ENCODE measurements at places on chromosomes 7 and 10.

DNA sequence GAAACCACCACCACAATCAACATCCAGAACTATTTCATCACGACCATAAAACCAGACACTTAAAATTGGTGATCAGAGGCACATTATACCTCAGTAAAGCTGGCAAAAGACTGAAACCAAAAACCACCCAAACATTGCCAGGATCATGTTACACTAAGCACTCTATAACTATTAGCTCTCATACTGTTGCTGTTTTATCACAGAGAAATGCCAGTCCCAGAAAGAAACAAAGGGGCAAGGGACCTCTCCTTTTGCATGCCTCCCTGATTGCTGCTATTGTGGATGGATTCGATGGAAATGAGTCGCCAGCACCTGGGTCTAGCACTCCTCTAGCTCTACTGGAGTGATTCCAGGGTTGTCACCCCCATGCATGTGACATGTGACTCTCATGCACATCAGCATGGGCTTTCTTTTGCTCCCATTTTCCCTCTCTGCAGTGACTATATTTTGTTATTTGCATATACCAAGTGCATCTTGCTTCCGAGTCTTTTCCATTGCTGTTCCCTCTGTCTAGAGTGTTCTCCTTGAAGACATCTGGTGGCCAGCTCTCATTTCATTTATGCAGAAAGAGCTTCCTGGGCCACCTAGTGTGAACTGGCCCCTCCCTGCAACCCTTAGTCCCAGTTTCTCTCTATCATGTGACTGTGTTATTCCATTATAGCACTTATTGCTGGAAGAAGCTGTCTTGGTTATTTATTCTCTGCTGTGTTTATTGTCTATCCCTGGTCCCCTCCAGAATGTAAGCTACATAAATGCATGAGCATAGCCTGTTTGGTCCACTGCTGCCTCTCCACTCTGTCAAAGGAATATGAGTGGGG is 300.6 kb downstream of the PLXNA4 start:
- DNase-seq, result no peak

GRCh38 chr10:78211561-78212051 is 177.9 kb downstream of the RPS24 start:
- peak; percentile 75 for DNase-seq

DNA sequence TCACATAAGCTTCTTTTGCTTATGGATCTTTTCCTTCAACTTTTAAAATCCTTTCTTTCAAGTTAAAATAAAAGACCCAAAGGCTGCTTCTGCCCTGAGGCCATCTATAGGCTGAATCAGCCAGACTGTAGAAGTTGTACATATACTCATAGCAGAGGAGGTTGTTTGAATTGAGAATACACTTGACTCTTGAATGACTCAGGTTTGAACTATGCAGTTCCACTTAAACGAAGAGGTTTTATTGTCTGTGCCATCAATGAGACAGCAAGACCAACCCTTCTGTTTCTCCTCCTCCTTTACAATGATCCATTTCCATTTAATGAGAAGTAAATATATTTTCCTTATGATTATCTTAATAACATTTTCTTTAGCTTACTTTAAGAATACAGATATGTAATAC is 5.8 kb downstream of the ZNF365 start:
- DNase-seq, result no peak

- no peak for DNase-seq
These were observed 79.6 kb downstream of the ARL5B start for GRCh38 chr10:18738835-18739234.

GRCh38 chr10:72946963-72947362 is 7.6 kb downstream of the PLA2G12B start:
- no peak for DNase-seq

- no peak for DNase-seq
These were observed 99.5 kb downstream of the HIP1 start for GRCh38 chr7:75639071-75639885.

- no peak for DNase-seq
These were observed 48.4 kb downstream of the GATA3 start for GRCh38 chr10:8102708-8103401.

DNA sequence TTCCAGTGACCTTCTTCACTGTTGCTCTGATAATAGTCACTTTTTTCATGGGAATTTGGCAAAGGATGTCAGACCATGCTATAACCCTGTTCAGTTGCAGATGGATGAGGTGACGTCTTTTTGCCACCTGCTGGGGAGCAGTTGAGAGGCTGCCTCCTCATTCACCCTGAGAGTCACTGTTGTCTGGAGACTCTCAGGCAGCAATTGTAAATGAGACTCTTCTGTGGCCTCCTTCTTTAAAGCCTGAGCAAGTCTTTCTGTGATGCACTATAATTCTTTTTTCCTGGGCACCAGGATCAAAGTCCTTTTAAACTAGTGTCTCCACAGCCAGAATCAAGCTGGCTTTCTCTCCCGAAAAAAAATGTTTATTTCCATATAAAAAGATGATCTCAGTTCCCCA is 345.1 kb downstream of the ARL4A start:
- no peak for DNase-seq

GRCh38 chr7:92835261-92835850 is 1.0 kb downstream of the CDK6 start:
- peak; percentile 68 for DNase-seq

GRCh38 chr10:14611968-14612693 is 162.6 kb downstream of the FAM107B start:
- DNase-seq, result no peak

GRCh38 chr7:4133491-4134044 is 548.5 kb upstream of the FOXK1 start:
- no peak for DNase-seq

GRCh38 chr10:119540038-119540437 is 2.5 kb downstream of the RGS10 start:
- no peak for DNase-seq

GRCh38 chr10:18236756-18237155 is 96.5 kb downstream of the CACNB2 start:
- no peak for DNase-seq

DNA sequence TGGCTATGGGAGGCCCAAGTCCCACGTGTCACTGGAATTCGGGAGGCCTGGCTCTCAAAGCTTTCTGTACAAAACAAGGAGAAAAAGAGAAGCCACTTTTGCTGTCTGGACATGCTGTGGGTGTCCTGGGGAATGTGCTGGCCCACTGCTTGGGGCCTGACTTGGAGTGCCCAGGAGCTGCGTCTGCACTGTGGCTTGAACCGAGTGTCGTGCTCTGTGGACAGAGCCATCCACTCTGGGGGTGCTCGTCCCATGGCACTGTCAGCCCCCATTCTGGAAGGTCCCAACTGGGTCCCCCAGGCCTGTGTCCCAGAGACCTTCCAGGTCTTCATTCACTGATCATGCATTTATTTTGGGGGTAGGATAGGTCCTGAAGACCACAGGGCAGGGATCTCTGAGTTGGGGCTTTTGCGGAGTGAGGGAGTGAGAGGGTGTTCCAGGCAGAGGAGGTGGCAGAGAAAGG is 138.0 kb downstream of the LHPP start:
- DNase-seq, result no peak

GRCh38 chr10:24382979-24383663 is 174.2 kb downstream of the KIAA1217 start:
- no peak for DNase-seq

DNA sequence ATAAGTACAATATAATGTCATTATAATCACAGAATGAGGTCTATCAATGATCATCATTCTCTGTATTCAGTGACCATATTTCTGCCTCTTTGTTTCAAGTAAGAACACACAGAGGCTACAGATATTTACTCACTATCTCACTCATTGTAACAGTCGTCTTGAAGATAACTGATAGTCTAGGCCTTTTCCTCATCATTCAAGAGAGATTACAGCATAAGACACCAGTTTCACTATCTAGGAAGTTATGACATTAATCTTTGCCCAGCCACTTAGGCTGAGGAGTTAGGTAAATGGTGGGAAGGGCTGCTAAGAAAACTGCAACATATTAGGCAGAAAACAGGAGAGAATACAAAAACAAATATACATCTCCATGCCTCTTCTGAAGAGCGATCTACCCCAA is 125.3 kb downstream of the CHCHD3 start:
- no peak for DNase-seq

DNA sequence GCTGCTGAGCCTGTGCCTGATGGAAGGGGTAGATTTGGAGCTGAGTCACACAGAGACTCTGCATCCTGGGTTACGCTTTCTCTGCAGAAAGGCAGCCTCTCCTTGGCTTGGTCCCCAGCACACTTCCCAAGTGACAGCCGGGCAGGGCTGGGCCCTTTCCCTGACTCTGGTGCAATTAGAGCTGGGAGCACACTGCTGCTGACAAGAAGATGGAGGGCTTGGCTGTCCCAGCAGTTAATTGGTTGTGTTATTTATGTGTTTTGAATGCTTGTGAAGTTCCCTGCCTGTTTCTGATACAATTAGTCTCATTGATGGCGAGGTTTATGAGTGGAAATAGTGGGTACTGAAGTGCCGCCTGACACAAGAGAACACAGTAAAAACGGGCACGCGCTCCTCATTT is 123.6 kb downstream of the TCERG1L start:
- no peak for DNase-seq

DNA sequence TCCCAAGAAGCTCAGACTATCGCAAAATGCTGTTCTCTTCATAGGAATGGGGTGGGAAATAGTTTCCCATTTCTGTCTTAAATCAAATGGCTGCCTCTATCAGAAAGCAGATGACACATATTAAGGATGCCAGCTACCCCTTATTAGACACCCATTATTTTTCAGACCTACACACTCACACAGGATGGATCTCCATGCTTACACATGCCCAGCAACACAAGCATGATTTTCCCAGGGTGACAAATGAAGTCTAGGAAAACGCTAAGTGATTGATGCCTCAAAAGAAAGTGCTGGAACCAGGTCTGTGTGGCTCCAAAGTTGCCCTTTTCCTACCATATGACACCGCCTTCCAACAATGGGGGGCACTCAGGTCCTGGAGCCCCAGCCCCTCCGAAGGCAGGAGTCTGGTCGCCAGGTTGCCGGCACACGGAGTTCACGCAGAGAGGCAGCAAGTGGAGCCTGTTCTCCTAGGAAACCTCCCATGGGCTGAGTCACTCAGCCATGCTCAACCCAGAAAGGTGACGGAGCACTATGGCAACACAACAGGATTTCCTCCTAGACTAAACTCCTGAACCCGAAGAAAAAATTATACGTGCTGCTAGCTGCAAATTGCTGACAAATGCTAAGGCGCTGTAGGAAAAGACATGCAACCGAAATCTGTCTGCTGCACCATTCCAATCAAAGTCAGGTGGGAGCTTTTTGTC is 19.8 kb downstream of the VOPP1 start:
- no peak for DNase-seq

DNA sequence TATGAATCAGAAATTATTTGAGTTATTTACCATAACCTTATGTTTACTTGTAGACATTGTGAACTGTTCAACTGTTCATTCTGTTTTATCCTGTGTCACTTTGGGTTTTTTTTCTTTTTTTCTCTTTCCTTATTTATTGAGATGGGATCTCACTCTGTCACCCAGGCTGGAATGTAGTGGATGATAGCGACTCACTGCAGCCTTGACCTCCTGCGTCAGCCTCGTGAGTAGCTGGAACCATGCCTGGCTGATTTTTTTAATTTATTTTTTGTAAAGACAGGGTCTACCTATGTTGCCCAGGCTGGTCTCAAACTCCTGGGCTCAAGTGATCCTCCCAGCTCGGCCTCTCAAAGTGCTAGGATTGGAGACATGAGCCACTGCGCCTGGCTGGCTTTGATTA is 97.1 kb downstream of the CSTF2T start:
- no peak for DNase-seq

DNA sequence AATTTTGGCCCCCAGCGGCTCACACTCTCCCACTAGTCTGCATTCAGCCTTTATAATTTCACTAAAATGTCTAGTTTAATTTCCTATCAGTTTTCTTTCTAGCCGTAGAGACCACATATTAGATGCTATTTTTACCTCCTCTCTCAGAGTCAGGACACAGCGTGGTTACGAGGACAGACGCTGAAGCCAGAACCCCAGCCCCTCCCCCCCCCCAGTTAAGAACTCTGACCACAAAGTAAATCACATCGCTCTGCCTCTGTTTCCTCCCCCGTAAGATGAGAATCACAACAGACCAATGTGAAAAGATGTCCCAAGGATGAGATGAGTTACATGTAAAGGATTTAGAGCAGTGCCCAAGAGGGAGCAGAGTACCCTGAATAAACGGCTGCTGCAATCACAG is 11.1 kb upstream of the TARP start:
- peak; percentile 19 for DNase-seq

DNA sequence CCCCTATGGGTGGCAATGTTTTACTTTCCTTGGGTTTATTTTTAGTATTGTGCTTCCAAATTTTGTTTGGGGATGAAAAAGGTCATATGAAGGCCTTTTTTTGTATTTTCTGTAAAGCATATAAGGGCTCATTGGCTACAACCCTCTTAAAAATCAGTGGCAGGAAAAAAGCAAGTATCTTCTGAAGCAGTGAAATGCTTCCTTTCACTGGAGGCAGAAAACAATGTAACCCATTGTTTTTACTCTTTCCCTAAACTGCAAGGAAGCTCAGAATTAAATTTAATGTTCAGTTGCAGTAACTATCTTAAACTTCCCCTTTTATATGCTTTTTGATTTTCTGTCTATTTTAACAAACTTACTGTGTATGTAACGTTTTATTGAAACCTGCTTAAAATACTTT is 148.7 kb upstream of the LYZL1 start:
- no peak for DNase-seq

DNA sequence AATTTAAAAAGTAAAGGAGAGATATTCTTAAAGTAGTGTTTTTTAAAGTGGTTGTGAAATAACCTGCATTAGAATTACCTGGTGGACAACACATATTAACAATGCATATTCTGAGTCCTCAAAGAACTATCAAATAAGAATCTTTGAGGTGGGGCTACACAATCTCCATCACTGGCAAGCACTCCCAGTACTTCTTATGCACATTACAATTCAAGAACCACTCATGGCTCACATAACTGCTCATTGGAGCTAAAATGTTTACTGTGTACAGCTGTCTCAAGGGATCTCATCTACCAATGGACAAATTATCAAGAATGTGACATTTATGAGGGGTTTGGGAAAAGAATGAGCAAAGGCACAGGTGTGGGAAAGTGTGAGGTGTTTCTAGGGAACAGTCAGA is 692.0 kb downstream of the PHTF2 start:
- no peak for DNase-seq

DNA sequence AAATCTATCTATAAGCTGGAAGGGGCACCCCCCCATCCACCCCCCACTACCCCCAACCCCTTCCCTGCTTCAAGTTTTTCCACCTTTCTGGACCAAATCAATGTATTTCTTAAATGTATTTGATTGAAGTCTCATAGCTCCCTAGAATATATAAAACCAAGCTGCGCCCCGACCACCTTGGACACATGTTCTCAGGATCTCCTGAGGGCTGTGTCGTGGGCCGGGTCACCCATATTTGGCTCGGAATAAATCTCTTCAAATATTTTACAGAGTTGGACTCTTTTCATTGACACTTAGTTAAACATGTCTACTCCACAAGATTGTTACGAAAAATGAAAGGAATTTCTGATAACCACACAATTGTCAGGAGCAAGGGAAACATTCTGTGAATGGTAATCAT is 215.6 kb downstream of the ADARB2 start:
- DNase-seq, result no peak

Measured in Kasumi-1 (cell line).